Esophagus mucosa (tissue), 1 donor: ENCODE measurements at places on chromosomes 2 and 18. TPM values are rescaled to one million over a fixed set of nuclear protein-coding genes. Genes with fewer than 3 reads are reported as not detected.

- ATAC-seq = peak; percentile 70
Measured at GRCh38 chr2:159326569-159327255, 40.2 kb upstream of the WDSUB1 start.

- ATAC-seq = no peak
Measured at GRCh38 chr2:214774108-214774507, 35.4 kb downstream of the BARD1 start.

DNA sequence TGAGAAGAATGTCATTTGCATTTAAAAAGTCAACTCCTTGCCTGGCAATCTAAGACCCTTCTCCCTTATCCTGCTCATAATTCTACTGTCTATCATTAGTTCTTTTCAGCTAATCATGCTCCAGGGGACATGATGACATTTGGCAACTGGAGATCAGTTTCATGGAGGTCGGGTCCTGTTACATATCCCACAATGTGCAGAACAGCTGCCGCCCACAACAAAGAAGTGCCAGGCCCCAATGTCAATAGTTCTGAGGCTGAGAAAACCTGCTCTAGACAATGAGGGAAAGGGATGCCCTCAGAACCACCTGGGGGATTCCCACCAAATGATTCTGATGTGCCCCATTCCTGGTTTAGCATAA is 53.4 kb upstream of the IL1RL1 start:
- no peak for ATAC-seq

The LIMS3 gene
- not detected for total RNA-seq

DNA sequence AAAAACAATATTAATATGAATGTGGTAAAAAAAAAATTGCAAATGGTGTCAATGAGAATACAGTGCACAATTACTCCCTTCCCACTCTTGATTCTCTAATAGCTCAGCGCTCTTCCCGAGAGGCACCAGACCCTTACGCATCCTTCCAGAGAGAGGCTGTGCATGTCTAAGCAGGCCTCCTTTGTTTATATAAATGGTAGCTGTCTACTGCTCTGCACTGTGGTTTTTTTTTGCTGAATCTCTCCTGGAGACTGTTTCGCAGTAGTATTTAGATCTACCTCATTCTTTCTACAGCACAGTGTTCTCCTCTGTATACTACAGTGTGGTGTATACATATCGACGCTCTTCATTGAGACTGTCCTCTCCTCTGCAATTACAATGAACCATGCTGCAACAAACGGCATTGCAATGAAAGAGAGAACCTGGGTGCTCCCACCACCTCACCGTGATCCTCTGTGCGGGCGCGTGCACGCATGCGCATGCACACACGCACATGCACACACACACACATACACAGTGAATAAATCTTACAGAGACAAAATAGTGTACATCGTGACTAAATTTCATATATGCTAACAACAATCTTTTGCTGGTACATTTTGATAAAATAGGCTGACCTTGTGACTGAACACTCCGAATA is 19.4 kb downstream of the SEPTIN10 start:
- peak; percentile 66 for ATAC-seq

The COL4A3 gene
- total RNA-seq = 0.76 TPM

DNA sequence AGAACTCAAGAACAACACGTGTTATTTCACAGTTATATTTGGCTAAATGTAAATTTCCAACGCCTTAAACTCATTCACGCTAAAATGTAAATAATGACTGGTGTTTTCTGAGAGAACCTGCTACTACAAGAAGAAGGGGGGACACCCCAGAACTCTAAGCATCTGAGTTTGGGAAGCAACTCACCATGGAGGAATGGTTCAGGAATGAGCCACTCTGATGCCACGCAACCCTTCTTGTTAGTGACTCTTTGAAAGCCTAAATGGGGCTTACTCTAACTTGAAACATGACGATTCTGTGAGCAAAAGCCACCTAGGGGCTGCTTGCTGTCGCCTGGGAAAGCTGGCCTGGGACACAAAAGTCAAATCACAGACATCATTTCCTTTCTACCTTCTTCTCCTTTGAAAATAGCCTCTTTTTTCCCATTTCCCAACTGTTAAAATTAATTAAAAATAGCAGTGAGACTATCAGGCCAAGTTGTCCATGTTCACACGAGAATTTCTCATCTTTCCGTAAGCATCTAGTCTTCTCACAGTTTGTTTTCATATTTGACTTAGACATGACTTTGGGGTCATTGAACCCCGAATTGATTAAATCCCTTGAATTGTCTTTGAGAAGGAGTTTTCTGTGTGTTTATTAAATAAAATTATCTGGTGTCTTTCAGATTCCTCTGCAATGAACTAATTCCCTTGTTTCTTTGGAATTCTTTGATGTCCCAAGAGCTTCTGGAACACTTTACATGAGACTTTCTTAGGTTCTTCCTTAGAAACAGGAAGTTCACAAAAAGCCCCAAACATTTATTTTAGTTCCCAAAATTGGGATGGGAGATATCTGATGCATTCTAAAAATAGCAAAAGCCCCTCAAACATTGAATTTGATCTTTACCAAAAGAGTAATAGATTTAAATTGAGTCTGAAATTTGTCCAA is 75.5 kb upstream of the CABLES1 start:
- no peak for ATAC-seq

GRCh38 chr2:144324446-144325045 is 195.4 kb downstream of the ZEB2 start:
- no peak for ATAC-seq

DNA sequence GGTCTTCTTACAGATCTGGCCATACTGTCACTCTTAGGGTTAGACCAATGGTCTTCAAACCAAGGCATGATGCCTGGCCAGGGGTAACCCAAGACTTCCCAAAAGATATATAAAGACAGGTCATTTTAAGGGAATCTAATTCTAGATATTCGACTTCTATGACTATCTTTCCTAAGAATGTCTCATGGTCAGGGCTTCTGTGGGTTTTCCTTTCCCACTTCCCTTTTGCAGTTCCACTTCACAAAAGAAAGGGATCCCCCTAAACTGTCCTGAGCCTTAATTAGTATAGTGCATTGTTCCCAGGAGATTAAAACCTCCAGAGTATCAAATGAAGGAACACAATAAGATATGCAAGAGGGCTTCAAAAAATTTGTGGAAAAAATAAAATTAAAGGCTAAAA is 223.6 kb upstream of the SIX2 start:
- no peak for ATAC-seq

DNA sequence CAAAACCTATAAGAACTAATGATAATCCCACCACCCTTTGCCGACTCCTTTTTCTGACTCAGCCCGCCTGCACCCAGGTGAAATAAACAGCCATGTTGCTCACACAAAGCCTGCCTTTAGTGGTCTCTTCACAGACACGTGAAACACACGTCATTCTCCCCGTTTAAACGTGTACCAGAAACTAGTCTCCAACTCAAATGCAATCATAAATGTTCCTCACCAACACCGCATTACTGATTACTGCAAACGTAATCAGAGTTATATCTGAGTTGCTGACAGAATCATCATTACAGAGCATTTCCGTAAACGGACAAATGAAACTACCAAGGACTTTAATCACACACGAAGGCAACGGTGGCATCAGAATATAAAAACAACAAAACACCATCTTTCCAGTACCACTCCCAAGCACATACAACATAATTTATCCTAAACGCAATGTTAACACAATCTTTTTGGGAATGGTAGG is 1.9 kb downstream of the CLK1 start:
- peak; percentile 10 for ATAC-seq

The NOSTRIN gene
- 3.6 TPM for total RNA-seq

DNA sequence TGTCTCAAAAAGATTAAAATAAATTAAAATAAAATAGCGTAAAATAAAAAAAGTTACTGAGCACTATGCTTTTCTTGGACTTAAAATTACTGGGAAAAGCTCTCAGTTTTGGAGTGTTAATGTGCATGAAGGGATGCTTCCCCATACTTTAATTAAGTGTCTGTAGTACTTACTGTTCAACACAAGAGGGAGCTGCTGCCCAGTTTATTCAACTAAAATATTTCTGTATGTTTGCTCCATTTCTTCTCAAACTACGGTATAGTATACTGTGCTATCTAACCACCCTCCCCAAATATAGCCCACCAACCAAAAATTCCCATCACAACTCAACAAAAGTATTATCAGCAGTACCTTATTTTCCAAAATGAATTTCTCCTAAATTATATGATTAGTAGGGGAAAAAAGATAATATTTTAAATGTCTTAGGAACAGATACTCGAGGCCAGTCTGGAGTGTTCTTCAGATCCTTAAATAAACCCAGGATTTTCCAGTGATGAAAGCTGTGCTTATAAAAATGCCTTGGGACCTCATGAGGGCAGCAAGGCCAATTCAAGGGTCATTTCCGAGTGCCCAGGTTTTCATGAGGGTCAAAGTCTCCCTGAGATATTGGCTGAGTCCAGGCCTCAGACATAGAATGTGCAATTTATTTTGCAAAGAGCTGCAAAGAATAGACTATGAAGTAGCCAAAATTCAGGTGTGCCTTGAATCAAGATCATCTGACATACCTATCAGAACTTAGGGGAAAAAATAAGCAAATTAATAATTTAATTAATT is 64.1 kb downstream of the CHRNA1 start:
- ATAC-seq = peak; percentile 73

The GAREM1 gene
- 22.9 TPM for total RNA-seq

The M1AP gene
- 1.6 TPM for total RNA-seq

The MEP1B gene
- total RNA-seq = not detected
